ENCODE measurements at places on chromosomes 16 and 17.

- DNase-seq, result peak; percentile 63
Observed at GRCh38 chr17:77373299-77374169, 232.8 kb downstream of the SEC14L1 start.

- no peak for DNase-seq
Observed at GRCh38 chr17:8905331-8905730, 37.9 kb upstream of the PIK3R6 start.

- no peak for DNase-seq
Observed at GRCh38 chr17:35315971-35316370, 57.5 kb downstream of the SLFN11 start.

DNA sequence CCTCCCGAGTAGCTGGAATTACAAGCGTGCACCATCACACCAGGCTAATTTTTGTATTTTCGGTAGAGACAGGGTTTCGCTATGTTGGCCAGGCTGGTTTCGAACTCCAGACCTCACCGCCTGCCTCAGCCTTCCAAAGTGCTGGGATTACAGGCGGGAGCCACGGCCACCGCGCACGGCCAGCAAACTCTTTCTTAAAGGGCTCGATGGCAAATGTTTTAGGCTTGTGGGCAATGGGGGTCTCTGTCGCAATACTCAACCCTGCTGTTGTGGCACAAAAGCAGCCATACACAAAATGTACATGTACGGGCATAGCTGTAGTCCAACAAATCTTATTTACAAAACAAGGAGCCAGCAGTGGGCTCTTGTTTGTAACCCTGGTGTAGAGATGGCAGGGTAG lies 18.4 kb downstream of the PARN start:
- DNase-seq, result no peak

DNA sequence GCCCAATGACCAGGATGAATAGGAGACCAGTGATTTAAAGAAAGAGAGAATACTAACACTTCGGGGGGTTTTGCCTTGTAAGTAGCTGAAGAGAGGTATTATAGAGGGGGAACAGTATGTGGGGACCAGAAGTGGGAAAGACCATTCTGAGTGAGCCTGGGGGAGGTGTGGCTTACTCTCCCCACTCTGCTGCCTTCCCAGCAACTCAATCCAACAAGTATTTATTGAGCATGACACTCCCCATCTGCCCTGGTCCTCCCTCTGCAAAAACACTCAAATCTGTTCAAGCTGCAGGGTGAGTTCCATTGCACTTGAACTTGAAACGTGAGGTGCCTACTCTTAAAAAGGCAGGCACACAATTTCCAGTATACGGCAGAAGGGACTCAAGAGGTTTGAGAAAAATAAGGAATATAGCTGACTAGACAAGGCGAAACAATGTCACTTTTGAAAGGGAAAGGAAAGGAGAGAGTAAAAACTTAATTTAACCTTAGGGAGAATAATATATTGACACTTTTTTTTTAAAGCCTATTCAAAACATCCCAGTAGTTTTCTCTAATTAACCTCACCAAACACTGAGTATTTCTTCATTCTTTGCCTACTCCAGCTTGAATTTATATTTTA lies 8.2 kb downstream of the FAM117A start:
- DNase-seq, result no peak

GRCh38 chr17:39755554-39756379 lies 18.0 kb downstream of the GRB7 start:
- no peak for DNase-seq

GRCh38 chr16:77059446-77059845 lies 131.5 kb upstream of the MON1B start:
- DNase-seq, result no peak

- DNase-seq, result no peak
Observed at GRCh38 chr16:48361540-48362144, 23.6 kb downstream of the SIAH1 start.

GRCh38 chr16:85515830-85516397 lies 97.2 kb upstream of the GSE1 start:
- no peak for DNase-seq

DNA sequence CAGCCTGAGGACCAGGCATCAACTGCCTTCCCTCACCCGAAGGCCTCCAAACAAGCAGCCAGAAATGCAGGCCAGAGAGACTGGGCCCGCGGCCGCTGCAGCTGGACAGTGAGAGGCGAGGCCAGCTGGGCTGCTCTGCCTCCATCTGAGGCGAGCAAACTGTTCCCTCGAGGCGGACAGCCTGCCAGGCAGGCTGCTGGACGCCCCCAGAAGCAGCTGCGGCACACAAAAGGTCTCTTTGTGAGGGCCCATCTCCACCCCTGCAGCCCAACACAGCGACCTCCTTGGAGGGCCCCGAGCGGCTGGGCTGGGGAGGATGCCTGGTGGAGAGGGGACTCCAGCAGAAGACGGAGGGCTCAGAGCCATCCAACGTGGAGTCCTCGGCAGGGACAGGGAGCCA lies 4.7 kb downstream of the CORO7 start:
- DNase-seq, result no peak

- no peak for DNase-seq
Observed at GRCh38 chr17:2151358-2152033, 96.6 kb downstream of the HIC1 start.

GRCh38 chr16:74657870-74658642 lies 8.6 kb downstream of the RFWD3 start:
- no peak for DNase-seq

- no peak for DNase-seq
Observed at GRCh38 chr17:76635659-76636360, 7.7 kb downstream of the ST6GALNAC1 start.

DNA sequence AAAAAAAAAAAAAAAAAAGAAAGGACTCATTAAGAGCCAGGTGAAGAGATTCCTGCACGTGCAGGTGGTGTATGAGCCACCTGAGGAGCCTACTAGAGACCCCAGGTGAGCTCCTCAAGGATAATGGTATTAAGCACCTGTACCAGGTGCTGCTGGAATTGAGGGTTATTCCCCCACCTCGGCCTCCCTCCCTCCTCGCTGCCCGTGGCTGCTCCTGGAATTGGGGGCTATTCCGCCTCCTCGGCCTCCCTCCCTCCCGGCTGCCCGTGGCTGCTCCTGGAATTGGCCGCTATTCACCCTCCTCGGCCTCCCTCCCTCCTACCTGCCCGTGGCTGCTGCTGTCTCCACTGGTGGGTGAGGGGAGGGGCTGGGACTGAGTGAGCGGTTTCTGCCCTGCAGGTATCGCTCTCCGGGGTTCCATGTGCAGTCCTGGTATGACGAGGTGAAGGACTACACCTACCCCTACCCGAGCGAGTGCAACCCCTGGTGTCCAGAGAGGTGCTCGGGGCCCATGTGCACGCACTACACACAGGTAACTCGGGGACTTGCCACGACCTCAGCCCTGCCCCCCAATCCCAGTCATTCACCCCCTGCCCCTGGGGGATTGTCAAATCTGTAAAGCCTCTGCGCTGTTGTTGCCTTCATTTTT lies 29.3 kb downstream of the CRISPLD2 start:
- DNase-seq, result no peak

DNA sequence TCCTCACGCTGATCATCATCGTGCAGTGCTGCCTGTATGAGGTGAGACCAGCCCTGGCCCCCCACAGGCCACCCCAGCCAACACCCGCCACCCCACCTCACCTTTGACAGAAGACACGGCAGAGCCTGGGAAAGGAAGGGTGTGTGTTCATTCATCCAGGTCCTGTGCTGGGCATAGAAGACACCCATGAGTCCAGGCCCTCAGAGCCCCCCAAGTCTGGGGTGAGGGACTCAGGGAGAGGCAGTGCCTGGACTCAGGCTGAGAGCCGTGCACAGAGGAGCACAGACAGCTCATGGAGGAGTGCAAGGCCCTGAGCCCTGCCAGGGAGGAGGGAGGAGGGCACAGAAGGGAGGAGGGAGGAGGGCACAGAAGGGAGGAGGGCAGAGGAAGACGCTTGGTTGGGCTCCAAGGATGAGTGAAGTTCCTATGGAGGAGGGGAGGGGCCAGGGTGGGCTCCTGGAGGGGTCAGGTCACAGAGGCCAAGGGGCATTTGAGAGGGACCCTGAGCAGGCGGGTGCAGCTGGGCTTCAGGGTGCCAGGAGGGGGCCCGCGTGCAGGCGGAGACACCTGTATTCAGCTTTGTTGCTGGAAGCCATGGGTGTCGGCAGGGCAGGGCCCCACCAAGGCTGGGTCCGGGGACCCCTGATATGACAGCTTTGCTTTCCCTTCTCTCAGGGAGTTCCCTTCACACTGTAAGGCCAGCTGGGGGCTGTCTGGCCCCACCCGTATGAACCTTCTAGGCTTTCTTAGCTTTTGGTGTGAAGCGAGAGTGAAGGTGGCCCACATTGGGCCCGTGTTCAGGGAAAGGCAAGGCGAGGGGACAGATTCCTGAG lies 11.4 kb downstream of the TAX1BP3 start:
- no peak for DNase-seq

- DNase-seq, result no peak
Observed at GRCh38 chr16:86977076-86977676, 340.0 kb downstream of the C16orf95 start.

GRCh38 chr17:57296231-57296630 lies 39.9 kb downstream of the MSI2 start:
- DNase-seq, result no peak

DNA sequence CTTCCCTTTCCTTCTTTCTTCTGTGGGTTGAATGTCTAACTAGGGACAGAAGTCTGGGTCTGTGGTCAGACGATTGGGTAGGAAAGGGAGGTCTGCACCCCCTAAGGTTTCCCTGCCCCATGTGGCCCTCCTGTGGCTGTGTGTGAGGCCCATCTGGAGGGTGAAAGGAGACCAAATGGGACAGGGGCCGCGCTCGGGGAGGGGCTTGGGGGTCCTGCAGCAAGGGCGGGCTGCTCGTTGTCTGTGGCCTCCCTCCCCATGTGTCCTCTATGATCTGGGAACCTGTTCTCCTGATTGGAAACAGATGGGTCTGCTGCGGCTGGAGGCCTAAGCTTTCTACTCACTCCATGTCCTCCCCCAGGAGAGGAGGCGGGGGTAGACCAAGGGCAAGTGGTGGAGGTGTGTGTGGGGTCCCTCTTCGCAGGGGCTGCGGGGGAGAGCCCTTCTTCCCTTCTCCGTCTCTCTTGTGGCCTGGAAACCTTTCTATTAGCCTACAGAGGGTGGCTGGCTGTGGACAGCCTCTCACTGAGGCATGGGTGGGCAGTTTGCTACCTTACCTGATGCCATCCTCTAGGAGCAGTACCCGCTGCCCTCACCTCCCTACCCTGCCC lies 18.6 kb downstream of the IGFBP4 start:
- no peak for DNase-seq

DNA sequence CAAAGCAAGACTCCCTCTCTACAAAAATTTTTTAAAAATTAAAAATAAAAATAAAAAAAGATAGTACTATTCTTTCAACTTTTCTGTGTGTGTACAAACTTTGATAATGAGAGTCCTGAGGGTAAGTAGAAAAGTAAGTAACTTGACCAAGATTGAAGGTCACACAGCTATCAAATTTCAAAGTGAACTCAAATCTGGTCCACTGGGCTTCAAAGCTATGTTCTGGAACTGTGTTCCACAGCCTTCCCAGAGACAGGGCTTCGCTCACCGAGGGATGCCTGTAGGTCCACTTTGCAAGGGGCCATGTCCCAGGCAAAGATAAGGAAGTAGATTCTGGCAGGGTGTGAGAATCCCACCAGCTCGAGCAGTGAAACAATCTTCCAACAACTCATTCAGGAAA lies 56.3 kb upstream of the TNRC6A start:
- no peak for DNase-seq

- no peak for DNase-seq
Observed at GRCh38 chr16:83549316-83550182, 258.2 kb upstream of the HSBP1 start.

- no peak for DNase-seq
Observed at GRCh38 chr17:45131616-45132319, 547 bp downstream of the PLCD3 start.

- no peak for DNase-seq
Observed at GRCh38 chr17:31572341-31572740, 180.9 kb downstream of the RAB11FIP4 start.

- DNase-seq, result no peak
Observed at GRCh38 chr17:50708050-50709000, 611 bp upstream of the ANKRD40 start.

- DNase-seq, result no peak
Observed at GRCh38 chr16:71727551-71728324, 3.2 kb upstream of the PHLPP2 start.

GRCh38 chr16:16868727-16869126 lies 489.8 kb downstream of the NPIPA7 start:
- no peak for DNase-seq

GRCh38 chr17:37079735-37080134 lies 131.0 kb downstream of the AATF start:
- DNase-seq, result no peak

- no peak for DNase-seq
Observed at GRCh38 chr16:54957403-54958166, 26.9 kb downstream of the IRX5 start.

DNA sequence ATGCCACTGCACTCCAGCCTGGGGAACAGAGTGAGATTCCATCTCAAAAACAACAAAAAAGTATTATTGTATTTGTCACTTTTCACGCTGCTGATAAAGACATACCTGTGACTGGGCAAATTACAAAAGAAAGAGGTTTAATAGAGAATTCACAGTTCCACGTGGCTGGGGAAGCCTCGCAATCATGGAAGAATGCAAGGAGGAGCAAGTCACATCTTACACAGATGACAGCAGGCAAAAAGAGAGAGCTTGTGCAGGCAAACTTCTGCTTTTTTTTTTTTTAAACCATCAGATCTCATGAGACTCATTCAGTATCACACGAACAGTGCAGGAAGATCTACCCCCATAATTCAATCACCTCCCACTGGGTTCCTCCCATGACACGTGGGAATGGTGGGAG lies 41.5 kb upstream of the ETV4 start:
- DNase-seq, result no peak

GRCh38 chr16:52611817-52612673 lies 65.1 kb upstream of the TOX3 start:
- DNase-seq, result no peak

DNA sequence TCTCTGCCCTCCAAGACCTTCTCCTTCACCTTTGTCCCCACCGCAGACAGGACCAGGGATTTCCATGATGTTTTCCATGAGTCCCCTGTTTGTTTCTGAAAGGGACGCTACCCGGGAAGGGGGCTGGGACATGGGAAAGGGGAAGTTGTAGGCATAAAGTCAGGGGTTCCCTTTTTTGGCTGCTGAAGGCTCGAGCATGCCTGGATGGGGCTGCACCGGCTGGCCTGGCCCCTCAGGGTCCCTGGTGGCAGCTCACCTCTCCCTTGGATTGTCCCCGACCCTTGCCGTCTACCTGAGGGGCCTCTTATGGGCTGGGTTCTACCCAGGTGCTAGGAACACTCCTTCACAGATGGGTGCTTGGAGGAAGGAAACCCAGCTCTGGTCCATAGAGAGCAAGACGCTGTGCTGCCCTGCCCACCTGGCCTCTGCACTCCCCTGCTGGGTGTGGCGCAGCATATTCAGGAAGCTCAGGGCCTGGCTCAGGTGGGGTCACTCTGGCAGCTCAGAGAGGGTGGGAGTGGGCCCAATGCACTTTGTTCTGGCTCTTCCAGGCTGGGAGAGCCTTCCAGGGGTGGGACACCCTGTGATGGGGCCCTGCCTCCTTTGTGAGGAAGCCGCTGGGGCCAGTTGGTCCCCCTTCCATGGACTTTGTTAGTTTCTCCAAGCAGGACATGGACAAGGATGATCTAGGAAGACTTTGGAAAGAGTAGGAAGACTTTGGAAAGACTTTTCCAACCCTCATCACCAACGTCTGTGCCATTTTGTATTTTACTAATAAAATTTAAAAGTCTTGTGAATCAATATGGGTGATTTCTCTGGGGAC lies 12.2 kb downstream of the CX3CL1 start:
- no peak for DNase-seq

All from GM12892 (cell line).